ENCODE measurements at places on chromosomes 16 and 17.

- DNase-seq = no peak
These were observed 15.2 kb upstream of the MARCHF10 start for GRCh38 chr17:62823111-62823893.

DNA sequence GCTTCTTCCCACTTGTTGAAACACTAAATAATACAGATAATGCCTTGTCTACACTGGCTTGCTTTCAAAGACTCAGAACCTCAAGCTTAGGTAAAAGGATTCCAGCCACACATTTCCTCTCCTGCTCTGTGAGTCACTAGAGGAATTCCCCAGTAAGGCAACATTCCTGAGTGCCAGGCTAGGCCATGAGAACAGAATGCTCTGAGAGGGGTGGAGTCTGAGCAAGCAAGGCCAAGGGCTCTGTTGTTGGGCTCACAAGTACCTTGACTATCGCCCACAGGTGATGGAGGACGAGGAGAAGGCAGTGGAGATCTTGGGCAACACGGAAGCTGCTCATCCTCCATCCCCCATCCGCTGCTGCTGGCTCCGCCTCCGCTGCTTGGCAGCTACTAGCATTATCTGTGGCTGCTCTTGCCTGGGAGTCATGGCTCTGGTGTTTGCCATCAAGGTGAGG is 6.7 kb upstream of the PHKG2 start:
- DNase-seq = no peak

DNA sequence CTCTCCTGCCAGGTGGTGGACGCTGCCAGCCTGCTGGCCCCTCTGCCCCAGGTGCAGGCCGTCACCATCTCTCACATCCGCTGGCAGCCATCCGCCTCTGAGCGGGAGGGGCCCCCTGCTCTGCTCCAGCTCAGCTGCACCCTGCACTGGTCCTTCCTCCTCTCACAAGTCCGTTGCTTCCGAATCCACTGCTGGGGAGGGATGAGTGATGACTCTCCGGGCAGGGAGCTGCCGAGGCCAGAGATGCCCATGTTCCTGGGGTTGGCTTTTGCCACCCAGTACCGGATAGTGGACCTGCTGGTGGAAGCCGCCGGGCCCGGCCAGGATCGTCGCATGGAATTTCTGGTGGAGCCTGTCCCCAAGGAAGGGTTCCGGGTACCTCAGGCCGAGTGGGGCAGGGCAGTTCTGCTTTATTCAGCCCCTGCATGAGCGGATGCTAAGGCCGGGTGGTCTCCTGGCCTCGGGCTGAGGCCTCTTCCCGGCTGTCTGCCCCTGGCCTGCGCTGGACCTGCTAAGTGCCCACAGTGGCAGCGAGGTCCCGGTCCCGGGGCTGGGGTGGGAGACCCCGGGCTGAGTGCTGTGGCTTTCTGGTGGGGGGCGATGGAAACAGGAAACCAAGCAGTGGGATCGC is 11.4 kb downstream of the ENGASE start:
- DNase-seq = no peak

- no peak for DNase-seq
These were observed 218.6 kb upstream of the CDH8 start for GRCh38 chr16:62254847-62255246.

DNA sequence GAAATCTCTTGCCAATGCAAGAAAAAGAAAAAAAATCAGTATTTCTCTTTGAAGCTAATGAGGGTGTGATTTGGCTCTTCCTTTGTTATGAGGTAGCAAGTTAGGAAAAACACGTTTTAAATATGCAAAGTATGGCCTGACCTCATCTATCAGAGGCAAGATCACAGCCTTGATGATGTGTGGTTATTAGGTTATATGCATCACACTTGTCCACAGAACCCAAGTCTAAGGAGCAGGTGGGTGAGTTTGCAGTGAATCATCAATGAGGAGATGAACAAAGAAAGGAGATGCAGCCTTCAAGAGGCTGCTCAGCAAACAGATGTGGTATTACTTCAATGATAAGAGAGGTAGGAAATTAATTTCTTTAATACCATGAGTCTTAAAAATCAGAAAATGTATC is 594.8 kb upstream of the CDH5 start:
- no peak for DNase-seq

GRCh38 chr16:8621572-8622314 is at the start of gene METTL22:
Gene METTL22 (plus strand): TSS chr16:8621698. CDS start chr16:8625666, 3,968 bp downstream.
- peak; percentile 87 for DNase-seq
